SJSA1 (cell line): ENCODE measurements at places on chromosomes 3 and 15. TPM values are rescaled to one million over a fixed set of nuclear protein-coding genes. Genes with fewer than 3 reads are reported as not detected.

- no peak for DNase-seq
- peaks cover 4% of the 10 kb centered on the region; the same call in 1 of the 2 replicates for H3K4me1 ChIP-seq
- H3K36me3 ChIP-seq: no peaks in the 10 kb centered on the region
- H3K4me3 ChIP-seq: no peak overlapping the region
- H3K27ac ChIP-seq: no peak overlapping the region
These were observed 172.0 kb downstream of the VPS13C start for GRCh38 chr15:61888074-61888780.

DNA sequence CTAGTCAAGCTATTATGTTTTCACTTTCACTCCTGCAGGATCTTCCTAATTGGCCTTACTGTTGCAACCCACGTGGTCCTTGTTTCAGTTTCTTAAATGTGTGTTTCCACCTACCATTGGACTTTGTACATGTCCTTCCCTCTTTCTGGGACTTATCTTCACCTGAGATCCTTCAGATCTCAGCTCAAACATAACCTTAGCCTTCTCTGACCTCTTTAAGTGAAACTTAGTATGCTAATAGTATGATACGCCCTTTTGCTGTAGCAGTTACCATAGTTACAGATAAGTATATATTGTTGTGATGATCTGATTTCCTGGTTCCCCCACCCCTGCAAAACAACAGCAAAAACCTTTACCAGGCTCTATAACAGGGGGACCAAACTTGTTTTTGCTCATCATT is 35.2 kb downstream of the U2SURP start:
- H3K27me3 ChIP-seq: no peaks in the 10 kb centered on the region
- no peak overlapping the region for H3K4me3 ChIP-seq
- H3K27ac ChIP-seq: no peak overlapping the region
- peaks cover 77% of the 10 kb centered on the region for H3K36me3 ChIP-seq

DNA sequence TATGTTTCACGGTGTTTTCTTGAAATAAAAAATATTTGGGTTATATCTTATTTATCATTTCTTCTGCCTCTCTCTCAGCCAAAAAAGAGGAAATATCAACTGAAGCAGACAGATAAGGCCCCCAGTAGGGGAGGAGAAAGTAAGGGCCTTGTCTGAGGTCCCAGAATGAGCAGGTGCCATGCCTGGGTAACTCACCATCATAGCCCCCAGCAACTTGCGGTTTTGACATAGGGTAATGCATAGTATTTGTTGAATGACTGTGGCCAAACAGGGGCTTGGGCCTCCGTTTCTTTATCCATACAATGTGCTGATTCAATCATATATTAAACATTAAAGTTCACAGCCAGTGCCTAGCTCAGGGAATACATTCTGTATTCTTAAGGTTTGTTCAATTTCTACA is 119.6 kb downstream of the ABI3BP start:
- H3K27ac ChIP-seq: no peak overlapping the region
- H3K4me3 ChIP-seq: no peak overlapping the region
- no peak for DNase-seq
- no peaks in the 10 kb centered on the region for H3K36me3 ChIP-seq
- H3K27me3 ChIP-seq: no peaks in the 10 kb centered on the region
- H3K4me1 ChIP-seq: no peaks in the 10 kb centered on the region

GRCh38 chr15:67303490-67304363 is 49.1 kb downstream of the IQCH start:
- no peak for DNase-seq
- H3K36me3 ChIP-seq: no peaks in the 10 kb centered on the region
- 0 out of 2 replicates have a peak, but pooled peaks cover 2% of the 10 kb centered on the region for H3K27me3 ChIP-seq

- H3K4me3 ChIP-seq: no peak overlapping the region
- H3K27me3 ChIP-seq: no peaks in the 10 kb centered on the region
- peaks cover 67% of the 10 kb centered on the region for H3K4me1 ChIP-seq
- no peaks in the 10 kb centered on the region for H3K36me3 ChIP-seq
- H3K27ac ChIP-seq: peak overlapping the region; percentile 98
- no peak for DNase-seq
These were observed 166.2 kb downstream of the GAP43 start for GRCh38 chr3:115789481-115789880.

- H3K36me3 ChIP-seq: peaks cover 27% of the 10 kb centered on the region
- no peak for DNase-seq
- no peak overlapping the region for H3K27ac ChIP-seq
- H3K27me3 ChIP-seq: no peaks in the 10 kb centered on the region
These were observed 80.0 kb downstream of the USP13 start for GRCh38 chr3:179732661-179733348.

Gene DLEC1
- total RNA-seq: not detected in 2 replicates

DNA sequence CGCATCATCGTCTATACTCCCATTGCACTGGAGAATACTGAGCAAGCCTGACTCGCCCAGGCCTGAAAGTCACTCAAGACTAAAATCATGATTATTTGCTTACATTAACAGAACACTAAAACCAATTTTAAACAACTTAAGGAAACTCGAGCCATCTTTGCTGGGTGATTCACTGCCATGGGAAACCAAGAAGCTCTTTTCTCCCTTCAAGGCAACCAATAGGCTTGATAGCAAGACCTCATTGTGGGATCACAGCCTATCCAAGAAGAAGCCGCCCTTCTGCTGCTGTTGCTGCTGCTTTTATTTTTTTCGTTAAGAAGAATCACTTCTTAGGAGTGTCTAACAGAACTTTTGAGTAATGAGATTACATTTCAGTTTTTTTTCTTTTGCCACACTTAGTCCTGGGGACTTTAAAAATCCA is 479.4 kb downstream of the FOXP1 start:
- H3K27ac ChIP-seq: peak overlapping the region; percentile 86
- peaks cover 75% of the 10 kb centered on the region for H3K4me1 ChIP-seq
- H3K27me3 ChIP-seq: no peaks in the 10 kb centered on the region
- DNase-seq: peak; percentile 73

Gene DPP8
- total RNA-seq: 40.4 and 53.2 TPM in 2 replicates

Gene DNAH12
- total RNA-seq: not detected in 2 replicates

- peak; percentile 43 for DNase-seq
- H3K27me3 ChIP-seq: no peaks in the 10 kb centered on the region
- peak overlapping the region; percentile 71 for H3K27ac ChIP-seq
- H3K4me1 ChIP-seq: peaks cover 11% of the 10 kb centered on the region
These were observed 462 bp downstream of the EDEM1 start for GRCh38 chr3:5187920-5188418.

Gene SLC28A1
- total RNA-seq: not detected in 2 replicates

Gene GOLGA6L9
- total RNA-seq: 1.1 and 1.6 TPM in 2 replicates

Gene DAZL
- not detected in 2 replicates for total RNA-seq

GRCh38 chr3:15681668-15682067 is 80.1 kb downstream of the BTD start:
- H3K4me3 ChIP-seq: no peak overlapping the region
- no peak for DNase-seq
- H3K27me3 ChIP-seq: no peaks in the 10 kb centered on the region
- no peaks in the 10 kb centered on the region for H3K4me1 ChIP-seq
- H3K27ac ChIP-seq: no peak overlapping the region

Gene IRAK2
- 2.8 and 4.7 TPM in 2 replicates for total RNA-seq

Gene PFN2
- 200 and 259 TPM in 2 replicates for total RNA-seq

- no peaks in the 10 kb centered on the region for H3K36me3 ChIP-seq
- H3K4me3 ChIP-seq: no peak overlapping the region
- DNase-seq: no peak
These were observed 167.6 kb upstream of the COL8A1 start for GRCh38 chr3:99470841-99471240.

GRCh38 chr3:40476478-40477470 is at the start of gene ZNF619:
TSS of gene ZNF619 (plus strand) at chr3:40477122. CDS start at chr3:40477980, 858 bp downstream.
- H3K4me3 ChIP-seq: peak within 1 kb of the TSS; percentile 67
- H3K4me1 ChIP-seq: peaks cover 6% of the 10 kb centered on the region; the same call in 1 of the 2 replicates
- H3K27me3 ChIP-seq: no peaks in the 10 kb centered on the region
- 0 out of 2 replicates have a peak, but pooled peaks cover 6% of the 10 kb centered on the region for H3K36me3 ChIP-seq
- peak; percentile 59 for DNase-seq

DNA sequence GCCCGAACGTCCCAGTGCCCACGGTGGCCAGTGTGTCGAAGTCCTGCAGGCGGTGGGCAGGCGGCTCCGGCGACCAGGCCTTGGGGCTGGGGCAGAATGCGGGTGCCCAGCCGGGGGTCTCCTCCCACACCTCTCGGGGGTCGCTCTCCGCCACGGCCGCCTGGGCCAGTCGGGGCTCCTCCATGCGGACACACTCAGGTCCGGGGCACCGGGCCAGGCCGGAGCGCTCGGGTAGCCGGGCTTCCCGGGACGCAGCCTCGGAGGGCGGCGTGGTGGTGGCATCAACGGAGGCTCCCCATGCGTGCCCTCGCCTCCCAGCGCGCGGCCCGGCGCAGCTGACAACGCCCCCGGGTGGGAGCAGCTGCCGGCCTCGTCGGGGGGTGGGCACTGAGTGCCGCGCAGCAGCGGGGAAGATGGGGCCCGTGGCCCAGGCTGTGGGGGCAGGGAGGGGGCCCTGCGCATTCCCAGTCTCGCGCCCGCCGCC is 30.1 kb upstream of the CERS3 start:
- no peaks in the 10 kb centered on the region for H3K27me3 ChIP-seq
- no peak overlapping the region for H3K27ac ChIP-seq
- no peak overlapping the region for H3K4me3 ChIP-seq
- DNase-seq: no peak
- no peaks in the 10 kb centered on the region for H3K36me3 ChIP-seq

Gene CCR8
- total RNA-seq: not detected in 2 replicates

Gene GMPS
- 79.4 and 80.2 TPM in 2 replicates for total RNA-seq

Gene SLC26A6
- 10.6 and 16.4 TPM in 2 replicates for total RNA-seq

- no peak for DNase-seq
- H3K27me3 ChIP-seq: no peaks in the 10 kb centered on the region
- peaks cover 44% of the 10 kb centered on the region for H3K36me3 ChIP-seq
- no peaks in the 10 kb centered on the region; the same call in 1 of the 2 replicates for H3K4me1 ChIP-seq
- H3K4me3 ChIP-seq: no peak overlapping the region
These were observed 40.9 kb upstream of the TSPAN3 start for GRCh38 chr15:77111789-77112188.

Gene TF
- not detected in 2 replicates for total RNA-seq

DNA sequence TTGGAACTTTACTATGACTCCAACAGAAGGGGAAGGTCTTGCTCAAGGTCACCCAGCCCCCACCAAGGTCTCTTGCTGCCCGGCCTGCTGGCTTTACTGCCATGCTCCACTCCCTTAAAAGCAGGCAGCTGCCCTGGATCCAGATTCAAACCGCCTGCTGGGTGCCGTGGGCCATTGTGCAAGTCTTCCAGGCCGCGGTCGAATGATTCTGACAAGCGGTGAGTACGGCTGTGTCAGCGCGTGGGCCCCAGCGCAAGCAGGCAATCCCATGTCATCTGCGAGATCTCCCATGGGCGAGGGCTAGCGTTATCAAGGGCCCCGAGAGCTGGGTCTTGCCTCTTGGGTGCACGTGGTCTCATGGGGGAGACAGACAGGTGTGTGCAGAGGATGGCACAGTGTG is 37.6 kb downstream of the CORO2B start:
- no peaks in the 10 kb centered on the region; the same call in 1 of the 2 replicates for H3K4me1 ChIP-seq
- H3K27me3 ChIP-seq: 0 out of 2 replicates have a peak, but pooled peaks cover 4% of the 10 kb centered on the region
- no peak overlapping the region for H3K27ac ChIP-seq
- DNase-seq: no peak
- H3K4me3 ChIP-seq: no peak overlapping the region
- no peaks in the 10 kb centered on the region for H3K36me3 ChIP-seq

- H3K27me3 ChIP-seq: peaks cover 5% of the 10 kb centered on the region; the same call in 1 of the 2 replicates
- H3K4me1 ChIP-seq: no peaks in the 10 kb centered on the region
- H3K27ac ChIP-seq: no peak overlapping the region
These were observed 34.4 kb upstream of the ETV5 start for GRCh38 chr3:186143250-186143649.

DNA sequence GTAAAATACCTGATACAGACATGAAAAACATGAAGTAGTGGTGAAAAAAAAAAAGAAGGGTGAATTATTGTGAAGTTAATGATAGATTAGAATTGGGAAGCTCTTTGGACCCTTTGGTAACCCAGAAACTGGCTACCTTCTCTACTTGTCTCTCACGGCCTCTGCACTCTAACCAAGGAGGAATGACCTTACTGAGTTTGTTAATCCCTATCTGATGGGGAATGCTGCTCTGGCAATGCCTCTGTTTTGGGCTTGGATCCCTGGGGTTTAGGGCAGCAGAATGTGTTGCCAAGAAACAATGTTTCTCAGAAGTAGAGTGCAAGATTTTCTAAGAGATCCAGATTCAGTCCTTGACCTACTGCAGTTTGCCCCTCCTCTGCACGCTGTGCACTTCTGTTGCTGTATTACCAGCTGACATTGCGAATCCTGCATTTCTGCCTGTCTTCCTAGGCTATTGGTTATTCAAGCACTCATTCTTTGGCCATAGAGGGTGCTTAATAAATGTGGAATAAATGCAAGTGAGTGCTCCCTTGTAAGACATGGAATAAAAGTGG is 49.2 kb upstream of the MAP3K13 start:
- DNase-seq: no peak
- H3K4me1 ChIP-seq: peaks cover 21% of the 10 kb centered on the region
- H3K27me3 ChIP-seq: no peaks in the 10 kb centered on the region
- peaks cover 6% of the 10 kb centered on the region for H3K36me3 ChIP-seq
- no peak overlapping the region for H3K4me3 ChIP-seq
- no peak overlapping the region for H3K27ac ChIP-seq

Gene SLC6A1
- not detected in 2 replicates for total RNA-seq

Gene KCNAB1
- 1.6 TPM in 1 of 2 replicates, not detected in the other for total RNA-seq

Gene FAM81A
- total RNA-seq: 1.6 and 2.8 TPM in 2 replicates

Gene ROPN1
- total RNA-seq: not detected in 2 replicates

DNA sequence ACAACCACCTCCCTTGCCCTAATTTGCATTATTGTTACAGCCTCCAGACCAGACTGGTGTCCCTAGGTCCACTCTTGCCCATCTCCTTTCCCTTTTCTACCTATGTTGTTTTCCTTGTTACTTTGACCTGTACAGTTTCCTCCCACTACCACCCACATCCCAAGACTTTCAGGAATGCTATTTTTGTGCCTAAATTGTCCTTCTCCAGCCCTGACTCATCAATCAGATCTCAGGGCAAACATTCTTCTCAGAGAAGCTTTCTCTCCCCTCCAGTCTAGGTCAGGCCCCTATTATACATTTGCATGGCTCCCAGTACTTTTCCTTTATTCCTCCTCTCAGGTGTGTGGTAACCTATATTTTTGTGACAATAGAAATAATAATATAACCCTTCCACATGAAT is 241.5 kb downstream of the IGSF11 start:
- no peaks in the 10 kb centered on the region for H3K36me3 ChIP-seq
- no peaks in the 10 kb centered on the region for H3K4me1 ChIP-seq
- DNase-seq: no peak
- no peaks in the 10 kb centered on the region for H3K27me3 ChIP-seq
- no peak overlapping the region for H3K27ac ChIP-seq
- no peak overlapping the region for H3K4me3 ChIP-seq

Gene LOXL1
- total RNA-seq: 8.3 and 10.1 TPM in 2 replicates

DNA sequence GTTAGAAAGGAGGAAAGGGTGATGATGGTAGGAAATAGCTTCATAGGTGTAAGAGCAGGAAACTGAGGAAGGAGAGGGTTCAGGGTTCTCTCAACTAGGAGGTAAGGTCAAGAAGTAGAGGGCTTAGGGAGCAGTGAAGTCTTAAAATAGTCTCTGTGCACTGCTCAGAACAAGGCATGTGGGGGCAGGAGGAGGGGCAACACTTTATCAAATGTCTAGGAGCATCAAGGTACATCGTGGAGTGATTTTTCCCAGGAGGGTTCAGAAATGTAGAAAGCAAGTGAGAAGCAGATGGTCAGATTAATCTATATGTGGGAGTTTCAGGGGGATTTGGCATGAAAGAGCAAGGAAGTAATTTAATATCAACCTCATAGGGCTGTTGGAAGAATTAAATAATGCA is 58.8 kb downstream of the TNIK start:
- no peaks in the 10 kb centered on the region for H3K4me1 ChIP-seq
- H3K4me3 ChIP-seq: no peak overlapping the region
- no peaks in the 10 kb centered on the region for H3K27me3 ChIP-seq
- no peaks in the 10 kb centered on the region for H3K36me3 ChIP-seq
